ENCODE measurements at places on chromosomes 3 and 15.

DNA sequence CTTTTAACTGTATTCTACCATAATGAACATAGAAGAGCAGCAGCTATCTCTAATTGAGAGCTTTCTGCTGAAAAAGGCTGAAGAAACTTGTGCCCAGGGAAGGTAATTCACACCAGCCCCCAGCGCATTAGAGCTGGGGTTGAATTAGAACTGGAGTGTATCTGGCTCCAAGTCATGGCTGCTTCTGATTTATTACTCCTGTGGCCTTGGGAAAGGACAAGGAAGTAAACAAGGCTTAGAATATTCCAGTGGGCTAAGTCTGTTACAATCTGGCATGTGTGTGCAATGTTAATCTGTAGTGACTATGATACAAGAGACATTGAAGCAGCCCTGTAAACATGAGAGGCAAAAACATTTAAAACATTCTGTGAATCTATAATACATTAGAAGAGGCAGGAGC lies 18.1 kb downstream of the CPA3 start:
- DNase-seq, result no peak

DNA sequence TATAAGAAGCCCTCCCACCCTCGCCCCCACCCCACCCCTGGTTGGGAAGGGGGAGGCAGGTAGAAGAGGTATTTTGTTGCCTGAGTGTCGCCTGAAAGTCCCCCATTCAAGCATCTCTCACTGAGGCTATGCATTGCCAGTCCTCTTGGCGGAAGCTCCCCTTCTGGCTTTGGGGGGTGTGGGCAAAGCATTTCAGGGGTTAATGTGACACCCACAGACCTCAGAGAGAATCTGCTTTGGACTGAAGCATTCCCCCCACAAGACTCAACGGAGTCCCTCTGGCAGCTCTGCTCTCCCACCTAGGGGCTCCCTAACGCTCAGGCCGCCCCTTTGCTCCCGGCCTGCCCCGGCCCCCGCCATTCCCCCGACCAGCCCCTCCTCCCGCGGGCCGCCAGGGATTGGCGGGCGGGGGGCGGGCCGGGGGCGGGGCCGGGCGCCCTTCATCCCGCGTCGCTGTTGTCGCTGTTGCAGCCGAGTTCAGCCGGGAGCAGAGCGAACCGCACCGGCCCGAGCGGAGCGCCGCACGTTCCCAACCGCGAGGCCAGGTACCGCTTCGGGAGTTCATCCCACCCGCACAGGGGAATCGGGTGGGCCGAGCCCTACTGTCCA lies at the start of gene SLC38A3:
Gene SLC38A3 (plus strand): TSS at position 468 of the 609 bp plus-strand sequence. CDS start 8,929 bp downstream, outside the sequence.
- no peak for DNase-seq

GRCh38 chr3:30518181-30518864 lies 88.1 kb upstream of the TGFBR2 start:
- DNase-seq, result no peak

GRCh38 chr15:92082006-92082843 lies 228.7 kb downstream of the SLCO3A1 start:
- DNase-seq, result no peak

- no peak for DNase-seq
These were observed 12.8 kb downstream of the CSNK1G1 start for GRCh38 chr15:64343222-64343621.

DNA sequence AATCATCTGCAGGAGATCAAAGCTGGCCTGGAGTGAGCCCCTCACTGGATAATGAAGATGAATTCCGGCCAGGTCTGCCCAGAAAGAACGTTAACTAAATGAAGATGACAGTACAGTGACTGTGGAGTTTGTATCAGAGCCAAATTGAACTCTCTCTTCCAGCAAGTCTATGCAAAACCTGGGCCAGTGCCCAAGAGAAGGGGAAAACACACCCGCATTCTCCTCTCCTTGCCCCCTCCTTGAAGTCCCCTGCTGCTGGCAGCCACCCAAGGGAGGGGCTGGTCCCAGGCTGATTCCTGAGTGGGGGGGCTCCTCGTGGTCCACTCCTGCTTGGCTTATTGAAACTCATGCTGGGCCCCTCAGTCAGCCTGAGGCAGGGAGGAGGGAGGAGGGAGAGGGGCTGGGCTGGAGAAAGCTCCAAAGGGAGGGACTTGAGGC lies 155.7 kb downstream of the RAB11A start:
- no peak for DNase-seq
